H9 (cell line): ENCODE measurements at places on chromosomes 16 and 17. TPM values are rescaled to one million over a fixed set of nuclear protein-coding genes. Genes with fewer than 3 reads are reported as not detected.

Gene KRTAP1-5
- not detected in 2 replicates for total RNA-seq

Gene KRTAP4-4
- total RNA-seq: not detected in 2 replicates

Gene CACNG4
- total RNA-seq: 6.0 and 6.3 TPM in 2 replicates

Gene TP53TG3C
- total RNA-seq: not detected in 2 replicates

Gene TPSAB1
- total RNA-seq: not detected in 2 replicates

Gene KRTAP9-4
- not detected in 2 replicates for total RNA-seq

Gene UBN1
- 51.8 and 55.2 TPM in 2 replicates for total RNA-seq
